ENCODE measurements at places on chromosomes 11 and 22.

DNA sequence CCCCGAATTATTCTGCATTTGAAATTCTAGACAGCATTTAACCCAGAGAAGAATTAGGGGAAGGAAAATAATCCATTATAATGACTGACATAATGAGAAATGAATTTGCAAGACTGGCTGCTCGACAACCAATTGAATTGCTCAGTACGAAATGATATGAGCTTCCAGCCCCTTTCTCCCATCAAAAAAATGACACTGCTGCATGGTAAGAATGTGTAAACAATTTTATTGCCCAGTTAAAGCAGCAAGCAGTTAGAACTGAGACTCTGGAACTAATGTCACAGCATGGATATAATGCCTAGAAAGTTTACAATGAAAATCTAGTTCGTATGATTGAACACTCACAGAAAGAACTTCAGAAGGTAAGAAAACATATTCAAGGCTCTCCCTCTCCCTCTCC is 24.7 kb upstream of the PCF11 start:
- no peak for DNase-seq

- DNase-seq: no peak
Measured at GRCh38 chr11:113578033-113578380, 102.8 kb upstream of the DRD2 start.

DNA sequence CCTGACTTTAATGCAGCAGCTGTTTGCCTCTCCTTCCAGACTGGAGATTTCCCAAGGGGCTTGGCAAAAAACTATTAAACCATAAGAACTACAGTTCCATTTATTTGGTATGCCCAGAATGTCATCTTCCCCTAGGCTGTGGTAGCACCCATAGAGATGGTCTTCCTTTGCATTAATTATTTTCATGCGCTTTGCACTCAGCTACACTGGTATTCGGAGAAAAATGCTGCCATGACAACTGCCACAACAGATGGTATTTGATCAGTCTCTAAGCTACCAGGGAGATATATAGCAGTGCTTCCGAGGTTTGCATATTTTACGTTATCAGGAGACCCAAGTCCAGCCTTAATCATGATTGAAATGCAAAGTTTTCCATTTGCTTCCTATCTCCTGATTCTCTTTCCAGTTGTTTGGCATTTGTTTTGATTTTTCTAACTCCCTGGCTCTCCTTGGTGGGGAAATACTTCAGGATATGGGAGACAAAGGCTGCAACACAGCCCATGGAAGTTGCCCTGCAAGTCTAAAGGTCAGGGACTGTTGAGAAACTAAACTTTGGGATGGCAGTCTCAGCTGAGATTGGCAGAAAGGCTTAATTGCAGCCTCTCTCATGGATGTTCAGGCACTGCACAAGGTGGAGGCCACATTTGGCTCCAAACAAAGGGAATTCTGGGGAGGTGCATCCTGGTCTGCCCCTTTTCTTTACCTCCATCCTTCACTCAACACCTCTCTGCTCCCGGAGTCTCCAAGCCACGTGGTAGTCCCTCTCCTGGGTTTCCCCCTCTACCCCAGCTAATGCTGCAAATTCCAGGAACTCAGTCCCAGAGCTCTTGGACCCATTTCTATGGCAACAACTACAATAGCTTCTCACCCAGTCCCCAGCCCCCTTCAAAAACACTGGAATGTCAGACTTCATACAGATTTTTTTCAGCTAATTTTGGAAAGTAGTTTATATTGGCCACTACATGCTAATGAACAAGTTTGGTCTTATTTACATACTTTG is 151.8 kb downstream of the NAV2 start:
- no peak for DNase-seq

DNA sequence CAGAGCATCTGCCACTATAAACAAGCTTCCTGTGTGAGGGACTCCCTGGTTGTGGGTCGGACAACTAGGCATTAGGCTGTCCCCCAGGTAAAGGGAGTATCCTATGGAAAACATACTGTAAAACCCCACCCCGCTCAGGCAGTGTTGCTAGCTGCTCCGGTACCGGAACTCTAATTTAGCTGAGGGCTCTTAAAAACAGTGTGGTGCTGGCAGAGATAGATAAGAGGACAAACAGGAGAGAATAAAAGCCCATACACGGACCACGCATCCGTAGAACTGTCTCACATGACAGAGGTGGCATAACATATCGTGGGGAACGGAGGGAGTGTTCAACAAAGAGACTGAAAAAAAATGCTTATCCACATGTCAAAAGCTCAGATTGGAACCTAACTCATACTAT is 3.4 kb upstream of the MOGAT2 start:
- DNase-seq: no peak

DNA sequence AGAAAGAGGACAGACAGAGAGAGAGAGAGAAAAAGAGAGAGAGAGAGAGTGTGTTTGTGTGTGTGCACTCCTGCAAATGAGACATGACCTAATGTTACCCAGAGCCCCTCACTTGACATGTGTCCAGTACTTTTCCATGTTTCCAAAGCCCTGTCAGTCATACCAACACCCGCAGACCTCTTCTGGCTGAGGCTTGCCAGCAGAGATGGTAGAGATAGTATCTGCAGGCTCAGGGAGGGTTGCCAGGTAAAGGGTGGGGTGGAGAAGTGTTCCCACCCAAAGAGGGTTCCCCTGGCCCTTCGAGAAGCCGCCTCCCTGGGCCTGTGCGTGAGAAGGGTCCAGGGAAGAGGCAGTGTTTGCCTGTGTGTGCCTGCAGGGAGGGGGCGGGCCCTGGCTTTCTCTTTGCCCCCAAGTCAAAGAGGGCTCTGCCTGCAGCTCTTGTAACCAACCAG is 40.7 kb downstream of the POU2F3 start:
- no peak for DNase-seq

- DNase-seq: peak; percentile 55
Measured at GRCh38 chr11:69122630-69123431, 32.9 kb upstream of the SMIM38 start.

DNA sequence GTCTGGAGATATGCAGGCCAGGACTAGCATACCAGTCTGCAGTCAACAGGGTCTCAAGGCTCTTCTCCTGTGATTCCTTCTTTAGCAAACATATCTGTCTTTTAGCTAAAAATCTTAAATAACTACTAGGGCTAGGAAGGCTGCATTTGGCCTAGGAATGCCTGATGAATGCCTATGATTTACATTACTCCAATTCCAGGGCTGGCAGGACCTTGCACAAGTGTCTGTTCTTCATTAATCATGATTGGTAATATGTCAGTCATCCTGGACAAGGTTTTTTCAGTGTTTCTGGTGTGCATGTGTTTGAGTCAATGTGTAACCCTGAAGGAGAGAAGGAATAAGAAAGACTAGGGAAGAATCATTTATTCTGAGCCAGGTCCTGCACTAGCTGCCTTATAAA is 280.5 kb upstream of the NARS2 start:
- no peak for DNase-seq

GRCh38 chr22:24816806-24817205 is 10.8 kb downstream of the SGSM1 start:
- no peak for DNase-seq

- DNase-seq: no peak
Measured at GRCh38 chr11:123122852-123123251, 60.9 kb upstream of the HSPA8 start.

GRCh38 chr11:47899801-47900200 is 51.7 kb upstream of the NUP160 start:
- DNase-seq: no peak

GRCh38 chr11:72706579-72706978 is 32.4 kb upstream of the PDE2A start:
- DNase-seq: no peak

DNA sequence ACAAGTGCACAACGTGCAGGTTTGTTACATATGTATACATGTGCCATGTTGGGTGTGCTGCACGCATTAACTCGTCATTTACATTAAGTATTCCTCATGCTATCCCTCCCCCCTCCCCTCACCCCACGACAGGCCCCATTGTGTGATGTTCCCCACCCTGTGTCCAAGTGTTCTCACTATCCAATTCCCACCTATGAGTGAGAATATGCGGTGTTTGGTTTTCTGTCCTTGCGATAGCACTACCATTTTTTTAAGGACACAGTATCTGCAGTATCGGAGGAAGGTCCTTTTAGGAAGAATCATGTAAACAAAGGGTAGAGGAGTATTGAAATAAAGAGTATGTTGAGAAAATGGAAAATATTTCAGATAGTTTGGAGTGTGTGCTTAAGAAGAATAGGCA is 25.9 kb downstream of the PDE3B start:
- no peak for DNase-seq

DNA sequence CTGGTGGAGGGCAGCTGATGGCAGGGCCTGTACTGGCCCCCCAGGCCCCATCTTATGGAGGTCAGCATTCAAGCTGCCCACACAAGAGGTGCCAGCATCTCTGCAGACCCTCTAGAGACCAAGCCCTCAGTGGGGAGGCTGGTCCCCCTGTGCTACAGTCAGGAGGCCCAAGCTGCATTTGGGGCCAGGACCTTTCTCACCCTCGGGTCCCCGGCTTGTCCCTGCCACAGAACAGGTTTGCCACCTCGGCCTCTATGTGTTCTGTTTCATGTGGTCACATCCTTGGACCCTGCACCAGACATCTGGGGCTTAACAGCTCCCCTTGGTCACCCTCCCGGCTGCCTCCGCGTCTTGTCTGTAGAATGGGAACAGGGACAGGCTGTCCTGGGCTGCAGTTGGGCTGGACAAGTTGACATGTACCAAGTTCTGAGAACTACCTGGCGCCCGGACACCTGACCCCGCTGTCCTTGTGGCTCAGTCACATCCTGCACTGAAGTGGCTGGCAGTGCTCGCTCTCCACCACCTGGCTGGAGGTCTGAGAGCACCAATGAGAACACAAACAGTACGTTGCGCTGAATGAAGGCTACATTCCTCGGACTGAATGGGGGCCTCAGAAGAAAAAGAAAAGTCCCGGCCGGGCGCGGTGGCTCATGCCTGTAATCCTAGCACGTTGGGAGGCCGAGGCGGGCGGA is 2.7 kb upstream of the PLXNB2 start:
- DNase-seq: no peak

DNA sequence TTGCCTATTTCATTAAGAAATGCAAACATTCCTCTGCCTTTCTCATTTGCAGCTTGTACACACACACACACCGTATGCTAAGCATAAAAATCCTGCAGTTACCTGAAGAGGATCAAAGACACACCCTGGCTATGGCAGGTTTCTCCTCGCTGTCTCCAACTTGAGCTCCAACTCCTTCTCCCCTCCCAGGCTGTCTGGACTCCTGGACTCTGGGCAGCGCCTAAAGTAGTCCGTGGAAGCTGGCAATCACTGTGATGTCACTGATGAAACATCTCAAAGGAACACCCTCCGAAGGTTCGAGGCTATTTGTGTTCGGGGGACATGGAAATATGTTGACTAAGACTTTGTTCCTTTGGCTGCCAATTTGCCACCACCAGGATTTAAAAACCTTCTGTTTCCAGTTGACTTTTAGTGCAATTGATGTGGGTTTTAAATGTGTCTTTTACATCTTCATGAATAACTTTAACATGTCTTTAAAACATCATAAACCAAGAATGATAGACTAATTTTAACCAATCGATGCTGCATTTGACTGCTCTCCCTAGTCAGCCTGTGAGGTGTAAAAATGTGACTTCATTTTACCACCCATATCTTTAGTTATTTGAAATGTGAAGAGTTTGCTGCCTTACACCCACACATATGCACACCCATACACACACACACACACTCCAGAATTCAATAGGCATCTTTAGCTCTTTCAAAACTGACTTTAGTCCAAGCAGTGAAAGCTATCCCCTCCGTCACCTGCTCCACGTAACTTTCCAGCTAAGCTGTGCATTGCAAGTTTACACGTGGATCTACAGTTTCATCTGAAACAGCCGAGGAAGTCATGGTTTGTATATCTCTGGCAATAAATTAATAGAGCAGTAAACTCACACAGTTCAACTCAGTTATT is at the start of gene SLN:
Gene SLN (minus strand): TSS at position 196 of the 895 bp plus-strand sequence.
- no peak for DNase-seq

GRCh38 chr11:107810875-107811274 is 47.7 kb downstream of the SLC35F2 start:
- DNase-seq: no peak

GRCh38 chr22:40919446-40919845 is 31.7 kb upstream of the RBX1 start:
- DNase-seq: no peak

- DNase-seq: no peak
Measured at GRCh38 chr22:24005201-24005600, at the start of gene GSTT4. TSS of gene GSTT4 (minus strand) at chr22:24005453. CDS start at chr22:24005356, 97 bp downstream.

- no peak for DNase-seq
Measured at GRCh38 chr11:9320047-9320446, 5.7 kb upstream of the TMEM41B start.

DNA sequence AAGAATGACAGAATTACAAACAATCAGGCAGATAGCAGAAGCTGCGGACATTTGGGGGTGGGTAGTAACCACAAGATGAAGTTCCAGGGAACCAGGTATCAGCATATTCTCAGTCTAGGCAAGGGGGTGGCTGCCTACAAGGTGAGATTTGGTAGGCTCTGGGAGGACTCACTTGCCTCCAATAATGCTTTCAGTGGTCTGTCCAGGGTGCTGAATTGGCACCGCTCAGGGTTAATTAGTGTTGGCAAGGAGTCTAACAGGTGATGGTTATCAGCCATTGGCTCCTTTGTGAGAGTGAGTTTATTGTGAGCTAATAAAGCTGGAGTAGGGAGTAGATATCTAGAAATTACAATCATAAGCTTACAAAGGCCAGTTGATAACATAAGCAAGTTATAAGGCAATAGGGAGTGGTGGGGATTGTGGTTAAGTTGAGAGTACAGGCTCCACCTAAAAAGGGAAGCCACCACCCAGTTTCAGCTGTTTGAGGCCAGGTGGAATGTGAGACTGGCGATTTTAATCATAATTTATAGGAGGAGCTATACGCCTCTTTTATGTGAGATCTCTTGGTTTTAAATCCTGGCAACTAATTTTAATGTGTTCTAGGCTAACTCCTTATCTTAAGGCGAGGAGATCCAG is 320.5 kb downstream of the MIAT start:
- DNase-seq: no peak

DNA sequence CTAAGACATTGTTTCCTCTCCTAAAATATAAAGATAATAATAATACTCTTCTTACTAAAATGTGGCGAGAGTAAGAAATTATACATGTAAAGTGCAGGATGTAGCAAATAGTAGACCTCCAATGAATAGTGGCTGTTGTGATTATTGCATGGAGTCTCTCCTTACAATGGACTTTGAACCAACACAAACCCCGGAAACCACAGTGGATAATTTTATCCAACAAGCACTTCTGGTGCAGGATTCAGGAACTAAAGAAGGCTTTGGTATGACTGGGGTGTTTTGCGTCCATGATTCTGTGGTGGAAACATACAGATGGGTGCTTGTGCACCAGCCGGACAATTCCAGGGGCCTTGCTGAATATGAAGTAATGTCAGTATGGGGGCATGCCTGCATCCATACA is 146.4 kb upstream of the UBASH3B start:
- no peak for DNase-seq
